ENCODE measurements at places on chromosomes 11 and 22.

DNA sequence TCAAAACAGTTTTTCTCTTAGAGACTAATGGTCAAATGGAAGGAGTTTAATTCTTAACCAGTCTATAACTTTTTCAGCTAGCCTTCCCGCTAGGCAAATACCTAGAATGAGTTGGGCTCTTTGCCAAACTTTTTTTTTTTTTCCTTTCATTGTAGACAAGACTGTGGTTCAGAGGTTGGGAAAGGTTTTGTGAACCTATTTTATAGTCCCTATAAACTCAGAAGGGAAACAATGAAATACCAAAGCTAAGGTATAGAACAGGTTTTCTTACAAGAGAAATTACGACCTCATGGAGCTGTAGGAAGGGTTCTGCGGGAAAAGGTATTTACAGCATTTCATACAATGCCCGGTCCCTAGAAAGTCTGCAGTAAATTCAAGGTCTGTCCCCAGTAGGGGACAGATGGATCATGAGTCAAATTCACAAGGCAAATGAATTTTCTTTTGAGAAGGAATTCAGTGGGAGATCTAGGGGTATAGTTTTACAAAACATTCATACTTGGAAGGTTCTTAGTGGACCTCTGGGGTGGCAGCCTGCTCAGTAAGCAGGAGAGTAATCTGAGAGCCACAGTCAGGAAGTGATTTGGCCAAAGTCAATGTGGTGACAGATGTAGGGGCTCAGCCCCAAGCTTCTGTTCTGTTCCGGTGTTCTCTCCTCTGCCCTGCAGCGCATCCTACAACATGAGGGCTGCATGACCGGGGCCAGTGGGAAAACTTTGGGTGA lies 146.8 kb downstream of the DBX1 start:
- DNase-seq, result no peak

DNA sequence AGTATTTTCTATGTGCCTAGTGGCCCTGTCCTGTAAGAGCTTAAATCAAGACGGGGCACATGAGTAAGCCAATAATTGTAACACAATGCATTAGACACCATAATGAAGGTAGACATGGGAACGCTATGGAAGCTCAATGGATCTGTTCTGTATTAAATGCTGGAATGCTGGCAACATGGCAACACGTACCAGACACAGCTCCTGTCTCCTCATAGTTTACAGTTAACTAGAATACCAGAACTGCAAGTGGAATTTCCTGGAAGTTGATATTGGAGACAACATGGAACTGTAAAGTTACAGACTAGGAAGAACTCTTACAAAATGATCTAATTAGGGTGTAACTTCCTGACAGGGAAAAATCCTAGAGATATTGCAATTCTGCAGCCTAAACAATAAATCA lies 12.4 kb downstream of the P4HA3 start:
- no peak for DNase-seq

- no peak for DNase-seq
Observed at GRCh38 chr22:22479999-22480532, 28.5 kb downstream of the ZNF280B start.

DNA sequence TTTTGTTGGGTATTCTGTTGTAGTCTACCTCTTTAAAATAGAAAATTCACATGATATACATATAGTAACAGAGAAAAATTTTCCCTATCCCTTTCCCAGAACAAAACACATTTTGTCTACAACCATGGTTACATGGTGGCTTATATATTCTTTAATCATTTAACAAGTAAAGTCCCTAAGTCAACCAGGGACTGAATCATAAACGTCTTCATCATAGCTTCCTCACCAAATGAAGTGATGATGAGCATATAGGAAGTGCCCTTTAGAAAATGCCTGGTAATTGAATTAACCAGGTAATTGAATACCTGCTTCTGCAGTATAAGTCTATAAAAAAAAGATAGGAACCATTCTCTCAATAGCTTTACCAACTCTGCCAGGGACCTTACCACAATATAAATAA lies 101.2 kb downstream of the APOL5 start:
- DNase-seq, result no peak

DNA sequence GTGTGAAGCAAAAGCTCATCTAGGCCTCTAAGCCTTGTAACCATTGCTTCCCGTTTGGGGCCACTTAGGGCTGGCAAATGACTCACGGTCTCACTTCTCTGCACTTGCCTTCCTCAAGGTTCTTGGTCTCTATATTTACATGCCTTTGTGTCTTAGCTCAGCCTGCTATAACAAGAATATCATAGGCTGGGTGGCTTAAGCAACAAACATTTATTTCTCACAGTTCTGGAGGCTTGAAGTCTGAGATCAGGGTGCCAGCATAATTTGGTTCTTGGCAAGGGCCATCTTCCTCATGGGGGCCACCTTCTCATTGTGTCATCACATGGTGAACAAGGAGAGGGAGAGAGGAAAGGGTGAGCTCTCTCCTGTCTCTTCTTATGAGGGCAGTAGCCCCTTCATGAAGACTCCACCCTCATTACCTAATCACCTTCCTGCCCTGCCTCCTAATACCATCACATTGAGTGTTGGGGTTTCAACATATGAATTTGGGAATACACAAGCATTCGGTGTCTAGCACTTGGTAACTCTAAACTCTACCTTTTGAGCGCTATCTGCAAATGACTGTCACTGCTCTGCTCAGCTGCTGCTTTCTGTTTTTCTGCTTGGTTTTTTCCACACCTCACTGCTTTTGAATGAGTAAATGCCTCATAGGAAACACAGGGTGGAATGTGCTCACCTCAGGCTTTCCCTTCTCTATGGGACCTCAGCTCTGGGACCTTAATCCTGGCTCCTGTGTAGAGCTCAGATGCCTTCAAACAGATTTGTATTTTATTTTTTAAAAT lies 16.2 kb upstream of the ME3 start:
- DNase-seq, result no peak

DNA sequence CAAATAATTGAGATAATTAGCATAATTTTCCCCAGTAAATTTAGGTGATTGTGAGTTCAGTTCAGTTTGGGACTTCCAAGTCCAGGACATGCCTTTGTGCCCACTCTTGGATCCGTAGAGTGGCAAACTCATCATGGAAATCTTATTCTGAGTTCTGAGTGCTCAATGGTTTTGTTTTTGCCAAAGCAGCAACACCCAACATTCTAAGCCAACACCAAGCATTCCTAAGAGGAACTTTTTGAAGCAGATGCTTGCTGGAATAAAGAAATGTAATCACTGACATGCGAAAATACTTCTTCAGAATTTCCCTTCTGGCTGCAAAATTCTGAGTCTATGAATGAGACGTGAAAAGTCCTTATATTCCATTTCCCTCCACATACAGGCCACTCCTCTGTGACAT lies 10.4 kb downstream of the MMP27 start:
- DNase-seq, result no peak

GRCh38 chr11:26573896-26574295 lies 1.8 kb upstream of the MUC15 start:
- DNase-seq, result no peak

DNA sequence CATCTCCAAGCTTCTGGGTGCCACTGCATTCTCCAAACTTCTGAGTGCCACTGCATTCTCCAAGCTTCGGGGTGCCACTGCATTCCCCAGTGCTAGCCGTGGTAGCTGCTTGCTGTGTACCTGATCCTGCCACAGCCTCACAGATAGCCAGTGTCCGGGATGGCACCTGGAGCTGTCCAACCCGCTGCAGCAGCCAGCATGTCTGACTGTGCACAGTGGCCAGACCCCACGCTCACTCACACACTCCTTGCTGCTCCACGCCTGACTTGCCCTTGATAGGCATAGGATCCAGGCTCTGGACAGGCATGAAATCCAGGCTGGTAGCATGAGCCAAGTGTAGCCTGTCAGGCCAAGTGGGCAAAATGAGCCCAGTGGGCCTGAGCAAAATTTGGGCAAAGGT lies 465.0 kb downstream of the GUCY1A2 start:
- no peak for DNase-seq

DNA sequence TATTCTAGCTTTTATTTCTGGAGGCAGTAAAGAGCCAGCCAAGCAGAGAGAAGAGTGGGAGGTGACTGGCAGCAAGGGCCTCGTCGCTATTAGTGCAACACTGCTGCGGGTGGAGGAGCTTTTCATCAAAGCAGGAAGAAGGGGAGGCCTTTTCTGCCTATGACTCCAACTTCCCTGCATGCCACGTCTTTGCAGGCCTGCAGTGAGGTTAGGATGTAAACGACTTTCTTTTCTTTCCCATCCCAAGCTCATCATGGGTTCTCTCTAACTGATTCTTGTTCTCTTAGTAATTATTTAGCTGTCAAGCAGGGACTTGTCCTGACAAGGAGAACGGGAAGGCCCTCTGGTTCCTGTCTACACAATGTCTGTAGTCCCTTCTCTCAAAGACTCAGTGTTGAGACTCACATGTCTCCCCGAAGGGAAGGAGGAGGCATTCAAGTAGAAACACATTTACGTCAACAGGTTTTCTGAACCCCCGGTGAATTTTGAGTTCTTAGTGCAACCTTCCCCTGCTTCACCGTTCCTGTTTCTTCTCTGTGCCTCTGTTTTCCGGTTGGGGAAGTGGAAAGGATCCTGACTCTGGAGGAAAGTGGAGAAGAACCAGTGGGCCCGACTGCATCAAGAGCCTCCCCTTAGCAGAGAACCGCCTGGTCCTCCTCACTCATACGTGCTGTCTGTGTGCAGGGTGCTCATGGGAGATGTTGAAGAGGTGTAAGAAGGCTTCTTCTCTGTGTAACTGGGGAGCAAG lies 56.9 kb downstream of the PACS1 start:
- DNase-seq, result peak; percentile 6

DNA sequence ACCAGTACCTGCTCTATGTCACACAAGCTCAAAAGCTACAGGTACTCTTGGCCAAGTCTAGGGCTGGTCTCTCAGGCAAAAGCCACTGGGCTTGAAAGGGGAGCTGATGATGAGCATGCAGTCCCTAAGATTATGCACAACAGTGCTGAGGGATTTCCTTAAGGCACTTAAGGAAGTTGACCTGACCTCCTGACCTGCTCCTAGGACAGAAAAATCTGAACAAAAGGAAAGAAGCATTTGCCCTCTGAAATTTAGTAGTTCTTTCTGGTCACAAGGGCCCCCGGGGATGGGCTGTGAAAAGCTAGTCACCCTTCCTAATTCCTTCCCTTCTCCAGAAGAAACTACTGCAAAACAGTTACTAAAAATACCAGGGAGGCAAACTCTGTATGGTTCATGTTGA lies 83.6 kb upstream of the PHOX2A start:
- DNase-seq, result no peak

DNA sequence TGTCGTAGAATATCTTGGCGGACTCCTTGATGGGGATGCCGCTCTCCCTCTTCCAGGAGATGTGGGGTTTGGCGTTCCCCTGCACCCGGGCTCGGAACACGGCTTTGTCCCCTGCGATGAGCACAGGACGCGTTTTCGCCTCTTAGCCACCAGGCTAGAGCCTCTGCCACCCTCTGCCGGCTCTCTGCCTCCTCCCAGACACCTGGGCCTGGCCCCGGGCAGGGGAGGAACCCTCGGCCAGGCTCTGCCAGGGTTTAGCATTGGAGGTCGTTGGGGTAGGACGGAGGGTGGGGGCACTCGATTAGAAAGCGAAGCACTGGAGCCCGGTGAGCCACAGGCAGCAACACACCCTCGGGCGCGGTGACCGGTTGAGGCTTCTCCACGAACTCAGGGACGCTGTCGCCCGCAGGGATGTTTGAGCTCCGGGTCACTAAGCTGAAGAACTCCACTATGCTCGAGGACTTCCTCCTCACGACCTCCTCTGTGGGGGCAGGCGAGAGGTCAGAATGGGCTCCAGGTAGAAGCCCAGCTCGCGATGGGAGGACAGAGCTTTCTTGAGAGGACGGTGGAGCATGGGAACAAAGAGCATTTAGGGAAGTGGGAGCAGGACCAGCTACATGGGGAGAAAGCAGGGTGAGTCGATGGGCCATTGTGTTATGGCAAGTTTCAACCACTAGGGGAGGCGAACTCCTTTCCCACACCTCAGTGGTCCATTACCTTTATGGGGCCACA lies 4.3 kb downstream of the IGSF22 start:
- DNase-seq, result no peak

- no peak for DNase-seq
Observed at GRCh38 chr11:112751329-112751728, 209.9 kb upstream of the NCAM1 start.

DNA sequence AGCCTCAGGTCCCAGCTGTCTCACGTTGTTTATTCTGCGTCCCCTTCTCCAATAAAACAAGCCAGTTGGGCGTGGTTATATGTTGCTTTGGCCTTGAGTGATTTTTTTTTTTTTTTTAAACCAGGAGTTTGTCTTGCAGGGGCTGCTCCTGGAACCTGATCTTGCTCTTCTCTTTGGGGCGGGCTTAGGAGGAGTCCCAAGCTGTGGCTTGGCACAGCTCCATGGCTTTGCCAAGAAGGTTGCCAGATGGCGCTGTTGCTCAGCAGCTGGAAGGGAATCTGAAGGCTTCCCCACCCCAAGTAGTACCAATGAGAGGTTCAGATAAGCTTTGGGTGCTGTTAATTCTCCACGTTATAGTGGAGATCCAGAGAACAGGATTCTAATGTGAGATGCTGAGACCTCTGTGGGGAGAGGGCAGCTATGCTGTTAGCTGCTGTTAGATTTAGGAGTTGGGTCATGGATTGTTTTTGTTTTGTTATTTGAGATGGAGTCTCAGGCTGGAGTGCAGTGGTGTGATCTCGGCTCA lies 2.0 kb upstream of the FERMT3 start:
- DNase-seq, result no peak

DNA sequence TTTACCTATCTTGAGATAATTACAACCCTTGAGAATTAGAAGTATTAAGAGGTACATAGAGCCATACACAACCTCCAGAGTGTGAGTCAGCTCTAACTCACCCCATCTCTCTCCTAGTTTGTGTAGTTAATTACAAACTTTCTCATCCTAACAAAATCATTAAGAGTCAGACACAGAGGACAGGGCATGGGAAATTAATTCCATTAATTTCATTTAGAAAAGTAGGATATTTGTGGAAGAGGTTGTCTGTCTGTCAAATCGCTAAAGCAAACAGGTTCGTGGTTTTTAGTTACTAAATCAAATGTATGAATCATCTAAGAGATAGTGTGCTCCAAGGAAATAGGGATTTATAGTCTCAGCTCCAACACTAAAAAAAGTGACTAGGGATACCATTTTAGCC lies 1261.4 kb upstream of the TENM4 start:
- DNase-seq, result no peak

- no peak for DNase-seq
Observed at GRCh38 chr11:126756421-126756820, 244.1 kb downstream of the KIRREL3 start.

- DNase-seq, result no peak
Observed at GRCh38 chr22:47325249-47325648, 562.8 kb downstream of the TBC1D22A start.

GRCh38 chr11:100810146-100810545 lies 123.1 kb downstream of the ARHGAP42 start:
- DNase-seq, result no peak

GRCh38 chr11:99535406-99535805 lies 514.7 kb downstream of the CNTN5 start:
- DNase-seq, result no peak

- DNase-seq, result peak; percentile 30
Observed at GRCh38 chr22:39405346-39406085, 5.9 kb downstream of the TAB1 start.
